ENCODE measurements at places on chromosomes 12 and 14.

DNA sequence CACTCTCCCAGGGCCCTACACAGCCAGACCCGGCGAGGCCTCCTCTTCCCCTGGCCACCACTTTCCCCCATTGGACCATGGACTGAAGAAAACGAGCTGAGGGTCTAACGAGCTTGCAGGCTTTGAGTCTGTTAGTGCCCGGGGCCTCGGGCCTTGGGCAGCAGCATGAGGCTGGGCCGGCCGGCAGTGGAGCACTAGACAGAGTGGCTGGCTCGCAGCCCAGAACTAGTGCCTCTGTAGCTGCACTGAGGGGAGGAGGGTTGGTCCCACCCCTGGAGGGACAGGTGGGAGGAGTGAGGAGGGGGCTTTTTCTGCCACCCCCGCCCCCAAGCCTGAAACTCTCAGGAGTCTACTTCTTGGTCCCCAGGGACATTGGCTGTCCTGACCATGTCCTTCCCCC is 38.7 kb downstream of the SLC6A12 start:
- DNase-seq = no peak

DNA sequence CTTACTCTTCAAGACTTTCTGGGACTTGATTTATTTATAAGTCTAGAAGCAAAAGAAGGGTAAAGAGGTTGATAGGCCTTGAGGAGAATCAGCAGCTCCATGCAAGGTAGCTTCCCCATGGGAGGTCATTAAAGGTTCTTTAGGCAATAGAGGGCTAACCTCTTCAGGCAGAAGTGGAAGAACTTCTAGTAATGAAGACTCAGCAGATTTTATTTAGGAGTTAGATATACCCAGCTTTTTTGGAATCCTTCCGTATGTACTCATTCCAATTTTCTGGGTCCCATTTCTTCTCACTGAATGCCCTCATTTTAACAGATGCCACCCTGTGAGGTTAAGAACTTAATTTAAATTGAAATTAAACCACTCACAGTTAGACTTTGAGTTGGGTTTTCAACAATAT is 565.6 kb downstream of the LRFN5 start:
- DNase-seq = no peak

GRCh38 chr14:55249423-55249822 is 21.8 kb upstream of the FBXO34 start:
- DNase-seq = no peak

DNA sequence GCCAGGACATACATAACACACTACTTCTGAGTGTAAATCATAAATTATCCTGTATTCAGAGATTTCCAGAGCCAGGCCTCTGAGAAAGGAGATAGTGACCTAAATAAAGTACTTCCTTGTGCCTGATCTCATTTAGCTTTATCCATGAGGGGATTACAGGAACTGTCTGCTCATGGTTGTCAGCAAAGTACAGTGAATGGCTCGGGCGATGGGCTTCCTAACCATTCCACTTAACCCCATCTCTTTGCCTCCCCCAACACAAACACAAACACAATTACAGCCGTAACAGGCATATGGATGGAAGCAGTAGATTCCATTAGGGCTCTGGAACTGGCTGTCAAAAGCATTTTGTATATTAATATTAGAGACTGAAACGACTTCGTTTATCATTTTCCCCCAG is 206.7 kb upstream of the CPNE8 start:
- no peak for DNase-seq

DNA sequence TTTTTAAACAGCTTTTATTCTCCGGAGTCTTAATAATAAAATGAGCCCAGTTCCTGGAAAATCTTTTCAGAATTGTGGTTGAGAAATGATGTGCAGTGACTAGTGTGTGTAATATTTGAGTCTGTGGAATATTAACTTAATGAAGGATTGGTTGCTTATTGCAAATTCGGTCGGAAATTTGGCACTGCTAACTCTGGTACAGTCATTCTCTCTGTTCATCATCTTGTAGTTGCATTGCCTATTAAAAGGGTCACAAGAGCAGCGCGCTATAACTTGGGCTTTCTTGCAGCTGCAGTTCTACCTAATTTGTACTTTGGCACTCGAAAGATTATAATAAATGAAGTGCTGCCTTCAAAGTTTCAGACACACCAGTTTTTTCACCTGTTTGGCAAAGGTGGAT is 146.0 kb downstream of the FLRT2 start:
- no peak for DNase-seq

- no peak for DNase-seq
Measured at GRCh38 chr12:104207416-104208205, 8.0 kb upstream of the TXNRD1 start.

DNA sequence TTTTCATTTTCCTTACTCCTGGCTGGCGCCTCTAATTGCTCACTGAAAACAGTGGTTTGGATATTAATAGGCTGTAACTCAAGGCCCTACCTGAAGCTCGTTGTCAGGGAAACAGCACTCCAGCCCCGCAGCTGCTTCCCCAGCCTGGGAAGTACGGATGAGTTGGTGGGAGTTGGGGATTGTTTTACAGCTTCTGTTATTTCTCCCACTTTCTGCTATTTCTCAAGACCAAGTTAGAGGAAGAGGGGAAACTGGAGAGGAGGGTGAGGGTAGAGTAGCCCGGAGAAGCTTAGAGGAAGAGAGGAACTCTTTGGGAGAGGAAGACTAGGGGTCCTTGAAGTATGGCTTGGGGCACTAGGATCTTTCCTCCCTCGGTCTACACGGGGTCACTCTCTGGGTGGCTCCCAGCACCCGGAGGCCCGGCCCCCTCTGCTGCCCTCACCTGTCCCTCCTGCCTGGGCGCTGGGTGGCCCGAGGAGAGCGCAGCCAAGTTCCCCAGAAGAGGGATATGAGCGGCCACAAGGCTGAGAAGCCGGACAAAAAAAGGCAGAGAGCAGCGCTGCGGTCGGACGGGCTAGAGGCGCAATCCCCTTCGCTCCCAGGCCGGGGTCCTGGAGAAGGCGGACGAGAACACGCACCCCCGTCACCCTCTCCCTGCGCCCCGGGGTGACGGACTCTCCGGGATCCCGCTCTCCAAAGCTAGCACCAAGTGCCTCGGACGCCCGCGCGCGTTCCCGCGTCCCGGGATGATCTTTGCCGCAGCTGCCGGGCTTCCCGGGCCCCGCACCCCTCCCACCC is 671 bp downstream of the SPTB start:
- no peak for DNase-seq

DNA sequence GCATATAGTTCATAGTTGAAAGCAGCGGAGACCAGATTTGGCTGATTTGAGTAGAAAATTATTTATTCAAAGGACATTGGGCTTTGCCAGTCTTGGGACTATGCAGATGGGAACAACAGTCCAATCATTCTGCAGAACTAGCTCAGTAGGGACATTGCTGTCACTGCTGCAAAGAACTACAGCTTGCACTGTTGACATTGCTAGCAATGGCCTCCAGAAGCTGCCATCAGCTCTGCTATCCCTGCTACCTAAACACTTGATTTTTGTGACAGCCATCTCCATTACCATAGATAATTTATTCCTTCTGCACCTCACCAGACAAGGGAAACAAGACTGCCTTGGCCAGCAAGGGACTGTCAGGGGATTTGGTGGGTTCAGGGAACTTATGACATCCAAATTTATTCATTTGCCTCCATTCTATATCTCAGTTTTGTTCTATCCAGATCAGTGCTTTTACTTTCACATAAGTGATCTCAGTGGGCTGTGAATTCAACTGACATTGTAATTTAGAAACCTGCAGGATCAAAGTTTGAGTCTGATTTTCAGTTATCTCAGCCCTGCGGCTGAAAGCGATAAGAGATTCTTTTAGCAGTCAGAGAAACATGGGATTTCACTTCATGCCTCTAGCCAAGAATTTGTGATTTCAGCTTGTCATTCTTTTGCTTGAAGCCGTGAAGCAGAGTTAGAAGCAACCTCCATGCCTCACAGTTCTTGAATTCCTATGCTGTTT is 136.7 kb upstream of the FBXO33 start:
- DNase-seq = no peak

DNA sequence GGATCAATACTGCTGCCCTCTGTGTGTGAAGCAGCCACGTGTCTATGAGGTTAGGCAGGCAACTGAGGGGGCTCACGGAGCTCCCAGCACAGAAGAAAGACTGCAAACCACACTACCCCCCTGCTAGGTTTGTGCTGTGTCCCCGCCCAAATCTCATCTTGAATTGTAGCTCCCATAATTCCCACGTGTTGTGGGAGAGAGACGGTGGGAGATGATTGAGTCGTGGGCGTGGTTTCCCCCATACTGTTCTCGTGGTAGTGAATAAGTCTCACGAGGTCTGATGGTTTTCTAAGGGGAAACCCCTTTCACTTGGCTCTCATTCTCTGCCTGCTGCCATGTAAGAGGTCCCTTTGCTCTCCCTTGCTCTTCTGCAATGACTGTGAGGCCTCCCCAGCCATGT is 68.6 kb downstream of the ACTN1 start:
- DNase-seq = no peak

GRCh38 chr12:119375883-119376190 is 41.3 kb downstream of the CCDC60 start:
- DNase-seq = no peak

- no peak for DNase-seq
Measured at GRCh38 chr12:14834509-14834908, 8.8 kb downstream of the ART4 start.

- DNase-seq = no peak
Measured at GRCh38 chr14:20612403-20612802, 21.2 kb upstream of the RNASE12 start.

GRCh38 chr12:122022393-122023338 is 982 bp downstream of the BCL7A start:
- DNase-seq = peak; percentile 37

DNA sequence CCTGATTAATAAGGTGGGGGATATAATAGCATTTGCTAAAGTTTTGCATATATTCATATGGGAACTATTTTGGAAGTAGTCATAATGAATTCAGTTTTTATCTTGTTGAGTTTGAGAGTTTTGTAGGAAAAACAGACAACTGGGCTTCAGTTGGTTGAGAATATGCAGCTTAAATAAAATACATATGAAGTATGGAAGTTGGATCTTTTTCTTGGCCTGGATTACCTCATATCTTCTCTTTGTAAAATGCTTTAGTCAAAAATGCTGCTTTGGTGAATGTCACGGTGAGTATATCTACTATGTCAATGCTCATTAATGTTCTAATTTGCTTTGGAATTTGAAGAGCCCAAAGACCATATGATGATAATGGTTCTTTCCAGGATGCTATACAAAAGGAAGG is 552.2 kb upstream of the LMO3 start:
- no peak for DNase-seq

DNA sequence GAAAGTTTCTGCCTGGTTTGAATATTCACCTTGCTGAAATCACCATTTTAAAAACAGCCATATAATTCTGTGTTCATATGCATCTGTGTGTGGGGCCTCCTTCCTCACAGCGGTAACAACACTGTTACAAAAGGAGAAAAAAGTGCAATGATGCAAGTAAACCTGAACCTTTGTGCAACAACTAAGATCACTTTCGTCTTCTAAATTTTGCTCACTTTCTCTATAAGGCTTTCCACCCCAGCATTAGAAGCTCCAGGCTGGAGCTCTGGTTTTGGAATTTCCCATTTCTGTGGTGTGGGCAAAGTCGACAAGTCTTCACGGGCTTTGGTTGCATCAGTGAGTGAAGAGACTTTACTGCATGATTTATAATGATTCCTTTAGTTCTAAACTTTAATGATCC is 18.4 kb downstream of the FGD6 start:
- DNase-seq = no peak

GRCh38 chr14:91300283-91300895 is 55.9 kb upstream of the GPR68 start:
- no peak for DNase-seq

- no peak for DNase-seq
Measured at GRCh38 chr12:69875416-69875935, 50.4 kb downstream of the MYRFL start.

GRCh38 chr14:58864751-58865513 is 227.2 kb downstream of the DACT1 start:
- DNase-seq = no peak

GRCh38 chr12:99752740-99753139 is 105.2 kb downstream of the GARIN6 start:
- no peak for DNase-seq

DNA sequence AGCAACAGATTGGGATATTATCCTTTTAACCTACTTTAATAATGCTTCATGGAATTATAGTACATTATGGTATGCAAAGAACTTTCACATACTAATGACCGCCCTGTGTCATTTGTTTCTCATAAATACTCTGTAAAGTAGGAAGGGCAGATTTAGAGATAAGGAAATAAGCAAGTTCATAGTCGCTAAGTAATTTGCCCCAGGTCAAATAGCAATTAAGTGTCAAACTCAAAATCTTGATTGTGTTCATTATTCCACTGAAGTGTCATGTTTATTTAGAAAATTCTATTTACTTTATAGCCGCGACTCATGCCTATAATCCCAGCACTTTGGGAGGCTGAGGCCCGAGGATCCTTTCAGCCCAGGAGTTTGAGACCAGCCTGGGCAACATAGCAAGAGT is 98.7 kb upstream of the ATF1 start:
- no peak for DNase-seq

- peak; percentile 60 for DNase-seq
Measured at GRCh38 chr14:64762044-64763034, 58.1 kb downstream of the PLEKHG3 start.

- no peak for DNase-seq
Measured at GRCh38 chr14:59570122-59570521, 6.5 kb downstream of the CCDC175 start.

GRCh38 chr14:34138175-34138574 is 187.3 kb upstream of the EGLN3 start:
- DNase-seq = no peak
